ENCODE measurements at places on chromosomes 2 and 18.
A peak's percentile ranks its signal among the peaks of the same experiment; 100 is the strongest.

- no peak for DNase-seq
Measured at GRCh38 chr2:96107708-96108065, 8.7 kb downstream of the ADRA2B start.

- DNase-seq, result peak; percentile 57
Measured at GRCh38 chr18:21242141-21242779, at the start of gene GREB1L. Gene GREB1L, plus strand, starts transcription at chr18:21242232. Its CDS starts 141,287 bp downstream, at chr18:21383519.

DNA sequence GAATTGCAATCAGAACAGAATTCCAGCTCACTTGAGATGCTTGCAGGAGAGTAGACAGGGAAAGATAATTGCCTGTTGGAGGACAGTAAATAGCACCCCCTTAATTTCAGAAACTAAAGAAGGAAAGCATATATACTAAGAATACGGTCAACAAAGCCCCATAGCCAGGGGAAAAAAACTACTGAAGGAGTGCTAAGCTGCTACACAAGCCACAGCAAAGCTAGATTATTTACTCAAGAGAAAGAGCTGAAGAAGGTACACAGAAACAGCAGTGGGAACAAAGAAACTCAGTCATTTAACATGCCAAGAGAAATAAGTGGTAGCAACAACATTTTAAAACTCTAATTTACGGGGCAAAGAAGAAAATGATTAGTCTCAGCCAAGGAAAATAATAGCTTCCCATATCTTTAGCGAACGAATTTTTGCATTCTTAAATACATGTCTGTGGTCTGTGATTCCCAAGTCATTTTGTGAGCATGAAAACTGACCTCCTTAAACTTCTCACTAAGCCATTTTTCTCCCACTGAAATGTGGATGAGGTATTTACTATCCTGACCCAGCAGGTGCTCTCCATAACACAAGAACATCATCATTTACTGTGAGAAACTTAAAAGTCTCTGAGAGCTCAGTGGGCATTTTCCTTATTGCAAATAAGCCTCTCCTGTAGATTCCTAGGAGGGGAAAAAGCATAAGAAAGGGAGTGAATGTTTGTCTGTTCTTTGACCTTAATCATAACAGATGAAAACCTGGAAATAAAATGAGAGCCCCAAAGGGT, 196.0 kb downstream of the PAX3 start:
- DNase-seq, result no peak

DNA sequence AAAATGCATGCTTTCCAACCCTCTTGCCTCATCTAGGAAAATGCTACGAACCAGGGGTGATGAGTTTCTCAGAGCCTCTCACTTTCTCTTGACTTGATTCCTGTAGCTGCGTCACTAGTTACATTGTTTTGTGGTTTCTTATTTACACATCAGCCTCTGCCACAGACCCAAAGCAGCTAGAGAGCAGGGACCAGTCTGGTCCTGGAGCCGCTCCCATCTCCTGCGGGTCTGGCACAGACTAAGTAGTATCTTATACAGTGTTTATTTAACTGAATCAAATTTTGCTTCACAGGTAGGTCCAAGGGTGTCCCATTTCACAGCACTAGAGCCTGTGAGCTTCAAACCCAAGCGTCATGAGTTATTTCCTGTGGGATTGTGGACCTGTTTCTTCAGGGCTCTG, 310.5 kb downstream of the MYCN start:
- DNase-seq, result no peak

- DNase-seq, result no peak
Measured at GRCh38 chr2:119650846-119651370, 28.1 kb upstream of the TMEM177 start.

- DNase-seq, result no peak
Measured at GRCh38 chr2:85457877-85458316, 39.4 kb downstream of the SH2D6 start.

GRCh38 chr2:99825630-99826029, 316.8 kb downstream of the AFF3 start:
- DNase-seq, result no peak

DNA sequence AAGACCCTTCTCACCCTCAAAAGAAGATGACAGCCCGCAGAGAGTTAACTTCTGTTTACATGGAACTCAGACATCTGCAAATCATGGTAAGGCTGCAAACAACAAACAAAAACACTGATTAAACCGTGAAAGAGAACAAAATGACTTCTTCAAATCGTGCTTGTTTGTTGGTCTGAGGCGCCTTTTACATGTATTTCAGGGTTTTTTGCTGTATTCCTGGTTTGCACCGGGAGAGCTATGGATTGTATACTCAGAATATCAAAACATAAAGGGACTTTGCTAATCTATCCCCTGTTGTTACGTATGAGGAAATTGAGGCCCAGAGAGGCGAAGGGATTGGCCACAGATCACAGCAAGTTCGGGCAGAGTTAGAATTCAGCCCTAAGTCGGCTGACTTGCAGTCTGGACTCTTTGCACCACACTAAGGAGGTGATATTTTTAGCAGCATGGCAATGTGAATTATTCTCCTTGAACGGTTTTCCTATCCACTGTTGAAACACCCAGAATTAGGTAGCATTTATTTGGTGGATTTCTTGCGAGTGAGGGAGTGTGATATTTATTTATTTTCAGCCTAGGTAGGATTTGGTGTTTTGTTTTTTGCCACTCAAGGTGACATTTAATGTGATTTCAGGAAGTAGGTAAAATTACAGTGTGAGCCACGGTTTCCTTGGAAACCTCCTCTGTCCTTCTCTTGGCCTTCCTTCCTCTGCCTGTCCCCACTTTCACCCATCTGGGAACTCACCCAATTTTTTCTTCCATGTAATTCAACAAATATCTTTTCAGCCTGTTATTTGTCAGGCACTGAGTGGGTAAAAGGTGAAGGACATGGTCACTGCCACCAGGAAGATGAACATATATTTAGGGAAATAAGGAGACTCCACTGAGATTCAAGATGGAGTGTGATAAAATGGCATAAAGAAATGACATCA, 980 bp upstream of the PDE6D start:
- DNase-seq, result no peak

GRCh38 chr2:194182888-194183287, 1474.1 kb upstream of the SLC39A10 start:
- DNase-seq, result no peak

GRCh38 chr2:80429251-80429650, 124.7 kb upstream of the LRRTM1 start:
- DNase-seq, result no peak

- no peak for DNase-seq
Measured at GRCh38 chr2:228690681-228691080, 509.2 kb upstream of the SPHKAP start.

Measured in HTR-8/SVneo (cell line).